ENCODE measurements at places on chromosomes 1 and 21.
A peak's percentile ranks its signal among the peaks of the same experiment; 100 is the strongest.

DNA sequence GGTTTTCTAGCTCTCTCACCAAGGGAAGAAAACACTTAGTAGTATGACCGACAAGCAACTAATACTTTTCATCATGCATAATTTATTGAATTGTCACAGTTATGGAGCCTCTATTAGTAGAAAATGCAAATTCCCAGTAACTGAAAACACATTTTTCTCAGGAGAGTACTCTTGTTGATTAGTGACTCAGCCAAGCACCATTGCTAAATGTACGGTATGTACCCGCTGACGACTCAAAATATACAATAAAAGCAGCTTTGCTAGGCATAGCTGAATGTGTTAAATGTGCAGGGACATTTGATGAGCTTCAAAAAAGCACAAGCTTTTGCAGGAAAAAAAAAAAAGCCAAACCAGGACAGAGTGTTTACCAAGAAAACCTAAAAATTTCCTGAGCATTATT, 63.9 kb downstream of the WDR64 start:
- peak; percentile 86 for DNase-seq

GRCh38 chr1:116318897-116319296, 54.1 kb upstream of the ATP1A1 start:
- no peak for DNase-seq

DNA sequence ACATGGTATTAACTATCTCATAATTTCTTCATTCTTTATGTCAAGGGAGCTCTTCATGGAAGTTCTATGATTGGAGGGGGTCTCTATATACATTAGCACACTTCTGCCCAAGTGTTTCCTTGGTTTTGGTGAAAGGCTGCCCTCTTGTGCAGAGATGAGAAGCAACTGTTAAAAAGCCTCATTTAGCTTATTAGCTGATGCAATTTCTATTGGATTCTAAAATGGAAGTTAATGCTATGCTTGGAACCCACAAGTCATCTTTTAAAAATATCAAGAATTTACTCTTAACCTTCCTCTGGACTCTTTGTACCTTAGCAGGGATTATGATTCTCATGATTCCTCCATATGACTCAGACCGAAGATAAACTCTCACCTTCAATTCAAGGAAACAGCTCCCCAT, 328.9 kb downstream of the PTBP2 start:
- DNase-seq: peak; percentile 35

- no peak for DNase-seq
Observed at GRCh38 chr1:241166625-241167024, 190.4 kb downstream of the RGS7 start.

- no peak for DNase-seq
Observed at GRCh38 chr1:182687361-182687760, 3.0 kb upstream of the RGS8 start.

- no peak for DNase-seq
Observed at GRCh38 chr21:29231756-29232529, 66.8 kb upstream of the BACH1 start.

- DNase-seq: peak; percentile 35
Observed at GRCh38 chr1:106798991-106799390, 257.5 kb upstream of the PRMT6 start.

DNA sequence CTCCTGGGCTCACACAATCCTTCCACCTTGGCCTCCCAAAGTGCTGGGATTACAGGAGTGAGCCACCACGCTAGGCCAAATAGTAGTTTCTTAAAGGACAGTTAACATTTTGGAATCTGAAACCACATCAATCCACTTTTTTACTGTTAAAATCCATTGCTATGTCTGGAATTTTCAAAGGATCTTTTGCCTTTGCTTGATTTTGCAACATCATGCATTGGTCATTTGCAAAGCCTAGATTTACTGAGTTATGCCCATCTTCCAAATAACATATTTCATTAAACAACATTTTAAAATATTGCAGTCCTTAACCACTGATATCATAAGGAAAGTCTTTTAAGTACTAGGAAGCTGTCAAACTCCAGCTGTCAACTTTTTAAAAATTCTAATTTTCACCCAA, 3.3 kb downstream of the POGZ start:
- DNase-seq: no peak

DNA sequence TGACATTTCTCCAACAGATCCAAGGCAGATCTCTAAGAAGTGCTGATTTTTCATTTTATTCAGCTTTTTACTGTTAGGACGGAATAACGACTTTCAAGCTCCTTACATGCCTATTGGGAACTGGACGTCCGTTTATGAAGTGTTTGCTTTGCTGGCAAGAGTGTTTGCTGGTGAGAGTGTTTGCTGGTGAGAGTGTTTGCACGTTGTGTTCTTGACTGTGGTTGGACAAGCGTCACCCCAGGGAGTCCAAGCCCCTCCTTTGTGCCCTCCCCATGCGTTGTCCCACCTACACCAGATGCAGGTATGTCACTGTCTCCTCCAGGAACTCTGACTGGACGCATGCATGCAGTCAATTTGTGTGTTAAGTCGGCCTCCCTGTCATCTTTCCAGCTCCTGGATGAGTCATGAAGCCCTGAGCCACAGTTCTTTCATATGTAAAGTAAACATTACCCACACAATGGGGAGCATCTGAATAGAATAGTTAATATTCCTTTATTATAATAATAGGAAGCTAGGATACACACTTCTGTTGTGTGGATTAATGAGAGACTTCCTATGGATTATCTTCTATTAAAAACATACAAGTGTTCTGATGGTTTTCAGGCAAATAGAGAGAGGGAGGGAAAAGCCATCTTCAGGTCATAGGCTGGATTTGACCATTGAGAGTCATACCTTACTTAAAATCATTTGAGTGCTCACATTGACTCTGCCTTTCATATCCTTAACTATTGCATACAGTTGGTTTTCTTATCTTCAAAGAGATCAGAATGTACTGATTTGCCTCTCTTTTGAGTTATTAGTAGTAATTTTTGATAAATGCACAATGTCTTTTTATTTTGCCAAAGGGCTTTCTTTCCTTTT, 119.2 kb downstream of the GALNT2 start:
- peak; percentile 80 for DNase-seq

DNA sequence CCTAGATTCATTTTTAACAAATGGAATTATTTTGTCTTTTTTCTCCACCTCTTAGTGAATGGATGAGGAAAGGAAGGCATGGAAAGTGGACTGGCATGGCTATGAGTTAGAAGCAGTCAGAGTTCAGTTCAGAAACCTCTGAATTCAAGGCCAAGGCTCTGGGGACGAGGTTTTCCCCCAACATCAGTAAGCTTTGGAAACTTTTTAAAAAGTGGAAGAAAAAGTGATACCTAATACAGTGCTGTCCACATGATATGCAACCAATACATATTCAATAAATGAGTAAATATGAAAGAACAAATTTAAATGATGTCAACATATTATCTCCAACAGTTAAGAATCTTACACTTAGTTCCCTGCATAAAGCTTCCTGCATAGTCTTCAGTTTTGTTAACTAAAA, 204.7 kb downstream of the HLX start:
- DNase-seq: no peak

GRCh38 chr1:205306929-205307566, 14.5 kb downstream of the NUAK2 start:
- DNase-seq: no peak

GRCh38 chr21:45334591-45335081, 46.9 kb upstream of the POFUT2 start:
- DNase-seq: no peak

DNA sequence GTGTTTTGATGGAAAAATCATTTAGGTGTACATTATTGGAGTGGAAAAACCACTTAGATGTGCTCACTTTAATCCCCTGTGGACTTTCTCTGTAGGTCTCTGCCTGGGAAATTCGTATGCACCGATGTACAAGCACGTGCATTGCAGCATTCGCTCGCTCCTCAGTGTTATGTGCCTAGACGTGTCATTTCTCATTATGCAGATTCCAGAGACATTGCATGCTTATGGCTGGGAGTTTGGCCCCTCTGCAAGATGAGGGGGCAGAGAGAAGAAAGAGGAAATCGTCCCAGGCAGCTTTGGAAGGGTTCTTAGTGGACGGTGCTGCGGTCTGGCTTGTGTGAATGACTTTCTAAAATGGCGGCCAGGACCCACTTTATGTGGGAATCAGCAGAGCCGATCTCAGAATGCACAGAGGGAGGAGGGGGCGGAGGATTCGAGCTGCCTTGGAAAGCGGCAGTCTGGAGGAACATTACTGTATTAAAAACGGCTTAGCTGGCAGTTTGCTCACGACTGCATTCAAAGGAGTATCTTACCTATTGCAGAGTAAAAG, 2.3 kb downstream of the SPEN start:
- DNase-seq: peak; percentile 61

DNA sequence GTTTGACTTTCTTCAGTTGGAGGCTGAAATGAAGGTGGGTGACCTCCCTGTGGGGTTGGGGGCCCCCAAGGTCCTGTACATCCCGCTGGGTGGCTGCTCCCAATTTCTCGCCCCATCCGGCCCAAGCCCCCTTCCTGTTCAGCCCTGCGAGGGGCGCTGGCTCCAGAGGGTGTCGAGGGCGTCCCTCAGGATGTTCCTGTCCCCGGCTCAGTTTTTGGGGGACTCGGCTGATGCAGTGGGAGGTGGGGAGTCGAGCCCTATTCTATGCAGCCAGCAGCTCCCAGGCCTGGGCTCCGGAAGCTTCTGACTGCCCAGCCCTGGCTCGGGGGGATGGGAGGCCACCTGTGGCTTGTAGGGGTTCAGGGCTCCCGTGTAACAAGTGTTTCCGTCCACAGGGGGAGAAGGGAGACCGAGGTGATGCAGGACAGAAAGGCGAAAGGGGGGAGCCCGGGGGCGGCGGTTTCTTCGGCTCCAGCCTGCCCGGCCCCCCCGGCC, 38.2 kb downstream of the SLC19A1 start:
- no peak for DNase-seq

- peak; percentile 89 for DNase-seq
Observed at GRCh38 chr1:92960395-92961130, 699 bp downstream of the DIPK1A start.

- DNase-seq: peak; percentile 63
Observed at GRCh38 chr1:227774821-227775661, 39.8 kb downstream of the SNAP47 start.

GRCh38 chr1:87684713-87685205, 356.1 kb downstream of the LMO4 start:
- peak; percentile 12 for DNase-seq

All from foreskin fibroblast (primary cell).